ENCODE measurements at places on chromosomes 11 and 22.

DNA sequence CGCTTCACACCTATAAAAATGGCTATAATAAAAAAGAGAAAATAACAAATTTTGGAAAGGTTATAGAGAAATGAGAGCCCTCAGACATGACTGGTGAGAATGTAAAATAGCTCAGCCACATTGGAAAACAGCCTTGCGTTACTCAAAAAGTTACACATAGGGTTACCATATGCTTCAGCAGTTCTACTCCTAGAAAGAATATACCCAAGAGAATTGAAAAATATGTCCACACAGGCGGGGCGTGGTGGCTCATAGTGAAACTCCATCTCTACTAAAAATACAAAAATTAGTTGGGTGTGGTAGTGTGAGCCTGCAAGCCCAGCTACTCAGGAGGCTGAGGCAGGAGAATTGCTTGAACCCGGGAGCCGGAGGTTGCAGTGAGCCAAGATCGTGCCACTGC is 7.6 kb upstream of the JHY start:
- no peak for DNase-seq

GRCh38 chr11:69931060-69931910 is 112.1 kb upstream of the FGF3 start:
- DNase-seq = no peak

DNA sequence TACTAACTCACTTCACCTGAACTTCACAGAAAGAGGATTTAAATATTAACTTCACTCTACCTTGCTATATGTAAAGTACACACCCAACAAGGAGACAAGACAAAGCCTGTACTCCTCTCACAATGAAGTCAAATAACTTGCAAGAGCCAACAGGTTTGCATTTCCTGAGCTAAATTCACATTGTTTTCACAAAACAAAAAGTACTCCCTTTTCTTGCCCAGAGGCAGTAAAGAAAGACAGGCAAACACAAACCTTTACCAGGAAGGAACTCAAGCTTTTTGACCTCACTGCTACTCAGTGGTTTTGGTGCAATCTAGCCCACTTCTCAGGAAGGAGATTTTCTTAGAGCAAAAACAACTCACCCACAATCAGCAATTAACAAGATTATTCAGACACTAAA is 15.7 kb downstream of the USP28 start:
- DNase-seq = no peak

DNA sequence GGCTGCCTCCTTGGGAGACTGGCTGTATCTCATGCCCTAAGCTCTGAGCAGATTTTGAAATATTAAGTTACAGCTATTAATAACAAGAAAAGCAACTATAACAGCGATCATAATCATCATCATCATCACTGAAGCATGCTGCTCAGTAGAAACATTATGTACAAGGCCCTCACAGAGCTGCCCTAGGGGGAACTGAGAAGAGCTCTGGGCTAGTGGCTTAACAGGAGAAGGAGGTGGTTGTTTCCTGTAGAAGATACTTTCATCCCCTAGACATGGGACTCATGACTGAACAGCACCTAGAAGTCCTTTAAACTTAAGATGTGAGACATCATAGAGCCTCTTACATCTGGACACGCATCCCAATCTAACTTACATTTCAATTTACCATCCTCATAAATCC is 332.8 kb upstream of the PLET1 start:
- no peak for DNase-seq

DNA sequence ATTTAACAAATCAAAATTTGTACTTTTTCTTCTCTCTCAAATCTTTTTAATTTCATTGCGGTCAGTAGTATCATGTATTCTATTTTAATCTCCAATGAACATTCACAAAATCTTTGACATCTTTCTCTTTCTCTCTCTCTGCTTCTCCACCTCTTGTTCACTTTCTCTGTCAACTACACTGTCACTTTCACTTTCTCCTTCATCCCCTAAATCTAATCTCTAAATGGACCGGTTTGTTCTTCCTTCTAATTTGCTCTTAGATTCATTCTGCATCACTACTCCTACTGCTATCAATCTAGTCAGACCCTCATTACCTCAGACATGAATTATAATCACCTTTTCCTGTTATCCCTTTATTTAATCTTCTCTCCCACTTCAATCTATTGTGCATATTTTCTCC is 18.6 kb downstream of the CCDC73 start:
- no peak for DNase-seq

DNA sequence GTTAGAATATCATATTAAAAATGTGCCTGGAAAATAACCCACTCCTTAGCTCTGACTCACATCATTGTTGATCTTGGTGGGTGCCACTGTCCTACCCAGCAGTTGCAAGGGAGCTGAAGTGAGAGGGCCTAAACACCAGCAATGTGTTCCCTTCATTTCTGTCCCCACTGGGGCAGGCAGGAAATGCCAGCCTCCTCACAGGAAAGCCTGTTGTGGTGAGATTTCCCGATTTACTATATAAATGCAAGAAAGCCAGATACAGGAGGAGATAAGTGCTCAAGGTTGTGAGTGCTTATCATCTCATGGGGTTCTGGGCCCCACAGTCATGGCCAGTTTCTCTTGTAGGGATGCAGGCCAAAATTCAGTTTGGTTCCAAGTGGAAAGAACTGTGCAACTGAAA is 15.8 kb upstream of the FLI1 start:
- no peak for DNase-seq

GRCh38 chr22:44765571-44766285 is 13.4 kb downstream of the ARHGAP8 start:
- no peak for DNase-seq

- no peak for DNase-seq
Observed at GRCh38 chr11:80827781-80828180, 1387.0 kb upstream of the TENM4 start.

GRCh38 chr11:69470793-69471728 is 10.4 kb upstream of the LINC01488 start:
- DNase-seq = no peak

All from stimulated activated CD4-positive, alpha-beta T cell treated with anti-CD3 and anti-CD28 coated beads, Interleukin-1b, Interleukin-23, amount 100 ng/mL, for 4 hours (primary cell).